ENCODE measurements at places on chromosomes 6 and 20.

DNA sequence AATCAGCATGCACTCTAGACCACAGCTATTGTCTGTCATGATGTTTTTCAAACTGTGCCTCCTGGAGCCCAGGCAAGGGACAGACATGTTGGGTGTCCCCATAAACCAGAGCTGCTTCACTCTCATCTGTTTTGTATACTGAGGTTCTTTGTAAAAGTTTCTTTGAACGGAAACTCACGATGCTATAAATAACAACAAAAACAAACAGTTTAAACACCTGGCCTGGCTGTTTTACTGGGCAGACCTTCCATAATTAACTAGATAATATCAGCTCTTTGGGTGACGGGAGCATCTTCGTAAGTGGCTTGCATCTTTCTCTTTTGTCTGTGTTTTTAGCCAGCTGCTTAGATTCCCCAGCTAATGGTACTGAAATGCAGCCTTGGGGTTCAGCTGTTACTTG lies 190.3 kb downstream of the ZDHHC14 start:
- no peak for DNase-seq

DNA sequence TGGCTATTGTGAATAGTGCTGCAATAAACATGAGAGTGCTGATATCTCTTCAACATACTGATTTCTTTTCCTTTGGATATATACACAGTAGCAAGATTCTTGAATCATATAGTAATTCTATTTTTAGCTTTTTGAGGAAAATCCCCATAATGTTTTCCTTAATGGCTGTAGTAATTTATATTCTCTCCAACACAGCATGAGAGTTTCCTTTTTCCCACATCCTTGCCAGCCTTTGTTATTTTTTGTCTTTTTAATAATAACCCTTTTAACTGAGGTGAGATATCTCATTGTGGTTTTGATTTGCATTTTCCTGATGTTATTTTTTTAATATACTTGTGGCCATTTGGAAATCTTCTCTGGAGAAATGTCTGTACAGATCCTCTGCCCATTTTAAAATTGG lies 132.6 kb downstream of the PRL start:
- no peak for DNase-seq

- DNase-seq = no peak
Observed at GRCh38 chr6:167825332-167826229, 1.1 kb upstream of the AFDN start.

GRCh38 chr6:135094403-135094821 lies 39.8 kb upstream of the HBS1L start:
- no peak for DNase-seq

DNA sequence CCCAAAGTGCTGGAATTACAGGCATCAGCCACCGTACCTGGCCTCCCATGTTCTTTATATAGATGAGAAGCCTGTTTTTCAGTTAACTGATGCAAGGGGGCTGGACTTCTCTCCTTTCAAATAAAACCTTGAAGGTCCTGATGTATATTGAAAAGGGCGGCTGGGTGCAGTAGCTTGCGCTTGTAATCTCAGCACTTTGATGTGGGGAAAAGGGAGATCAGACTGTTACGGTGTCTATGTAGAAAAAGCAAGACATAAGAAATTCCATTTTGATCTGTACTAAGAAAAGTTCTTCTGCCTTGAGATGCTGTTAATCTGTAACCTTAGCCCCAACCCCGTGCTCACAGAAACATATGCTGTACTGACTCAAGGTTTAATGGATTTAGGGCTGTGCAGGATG lies 16.1 kb upstream of the SAMHD1 start:
- no peak for DNase-seq

GRCh38 chr20:16308754-16309153 lies 264.5 kb downstream of the KIF16B start:
- DNase-seq = no peak

GRCh38 chr6:138377844-138378243 lies at the start of gene SMIM28:
Gene SMIM28, plus strand, starts transcription at chr6:138377905. Its CDS starts 168 bp downstream, at chr6:138378073.
- DNase-seq = no peak

DNA sequence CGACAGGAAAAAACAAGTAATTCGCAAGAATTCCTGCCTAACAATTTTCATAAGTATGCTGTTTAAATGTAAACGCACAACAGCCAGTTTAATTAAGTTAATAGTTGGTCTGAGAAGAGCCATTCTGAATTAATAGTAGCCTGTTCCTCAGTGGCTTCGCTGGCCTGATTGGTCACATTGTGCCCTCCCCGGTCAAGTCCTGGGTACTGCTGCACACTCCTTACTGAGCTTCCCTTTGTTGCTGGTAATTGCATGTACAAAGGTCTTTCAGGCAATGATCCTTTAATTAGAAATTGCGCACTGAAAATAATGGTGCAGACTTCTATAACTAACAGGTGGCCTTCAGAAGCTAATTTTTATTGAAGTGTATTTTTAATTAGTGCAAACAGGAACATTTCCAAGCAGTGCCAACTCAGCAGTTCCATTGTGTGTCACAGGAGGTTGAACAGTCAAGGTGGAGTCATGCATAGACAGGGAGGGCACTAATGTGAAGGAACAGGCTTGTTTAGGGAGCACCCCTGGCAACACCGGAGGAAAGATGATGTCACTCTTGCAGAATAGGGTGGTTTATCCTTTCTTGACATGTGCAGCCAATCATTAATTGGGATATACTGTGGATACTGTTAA lies 92.6 kb upstream of the SLC22A23 start:
- DNase-seq = no peak

- DNase-seq = no peak
Observed at GRCh38 chr6:10407018-10407673, 7.7 kb downstream of the TFAP2A start.

GRCh38 chr20:4820806-4821518 lies 99.3 kb downstream of the PRND start:
- no peak for DNase-seq

DNA sequence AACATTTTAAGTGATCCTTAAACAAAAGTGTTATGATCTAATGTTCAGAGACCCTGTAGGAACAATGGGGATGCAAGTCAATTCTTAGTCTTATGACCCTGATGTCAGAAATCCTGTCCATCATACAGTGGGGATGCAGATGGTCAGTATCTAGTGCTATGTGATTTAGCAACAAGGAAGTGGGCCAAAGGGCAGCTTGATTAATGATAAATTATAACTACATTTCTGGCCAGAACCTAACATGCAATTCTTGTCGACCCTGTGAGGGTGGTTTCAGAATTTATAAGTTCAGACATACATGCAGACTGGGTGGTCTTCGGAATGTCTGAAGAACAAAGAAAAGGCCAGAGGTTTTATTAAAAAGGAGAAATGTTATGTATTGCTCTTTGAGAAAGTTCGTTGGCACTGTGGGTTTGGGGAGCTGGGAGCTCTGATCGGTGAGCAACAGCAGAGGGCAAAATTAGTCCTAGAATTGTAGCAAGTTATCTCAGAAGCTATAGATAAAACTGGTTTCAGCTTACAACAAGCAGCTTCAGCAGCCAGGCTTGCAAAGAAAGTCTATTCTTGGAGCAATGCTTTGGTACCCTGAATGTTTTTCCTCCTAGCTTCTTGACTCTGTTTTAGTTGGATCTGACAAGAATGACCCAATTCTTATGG lies 50.8 kb downstream of the RPF2 start:
- no peak for DNase-seq

DNA sequence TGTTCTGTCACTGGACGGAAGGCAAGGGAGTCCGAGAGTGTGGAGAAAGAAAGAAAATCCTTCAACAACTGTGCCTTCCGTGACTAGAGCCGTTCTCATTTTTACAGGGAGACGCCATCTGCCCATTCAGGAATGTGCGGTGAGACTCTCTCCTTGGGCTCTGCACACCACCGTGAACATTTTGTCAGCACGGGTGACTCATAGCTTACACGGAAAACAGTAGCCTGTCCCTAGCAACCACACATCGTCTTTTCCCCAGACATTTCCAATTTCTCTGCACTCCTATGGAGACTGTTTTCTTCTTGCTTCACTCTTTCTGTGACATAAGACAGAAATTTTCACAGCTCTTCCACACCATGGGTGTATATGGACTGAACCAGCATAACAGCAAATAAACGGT lies 55.1 kb downstream of the TBXT start:
- DNase-seq = no peak

GRCh38 chr6:42904467-42904866 lies 11.4 kb upstream of the PTCRA start:
- no peak for DNase-seq

DNA sequence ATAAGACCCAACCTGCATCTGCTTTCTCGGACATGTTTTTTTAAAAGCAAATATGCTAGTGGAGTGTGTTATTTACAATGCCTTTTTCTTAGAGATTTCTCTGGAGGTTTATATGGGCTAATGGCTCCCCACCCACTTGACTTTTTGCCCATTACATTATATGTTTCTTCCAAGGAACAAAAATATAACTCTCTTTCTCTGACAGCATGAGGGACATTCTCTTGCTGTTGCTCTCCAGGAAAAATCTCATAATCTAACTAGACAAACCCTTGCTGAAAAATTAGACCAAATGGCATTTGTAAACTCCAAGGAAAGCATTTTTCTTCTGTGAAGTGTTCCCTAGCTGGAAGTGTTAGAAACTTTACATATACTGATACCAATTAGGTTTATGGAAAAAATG lies 213.7 kb downstream of the PRL start:
- no peak for DNase-seq

DNA sequence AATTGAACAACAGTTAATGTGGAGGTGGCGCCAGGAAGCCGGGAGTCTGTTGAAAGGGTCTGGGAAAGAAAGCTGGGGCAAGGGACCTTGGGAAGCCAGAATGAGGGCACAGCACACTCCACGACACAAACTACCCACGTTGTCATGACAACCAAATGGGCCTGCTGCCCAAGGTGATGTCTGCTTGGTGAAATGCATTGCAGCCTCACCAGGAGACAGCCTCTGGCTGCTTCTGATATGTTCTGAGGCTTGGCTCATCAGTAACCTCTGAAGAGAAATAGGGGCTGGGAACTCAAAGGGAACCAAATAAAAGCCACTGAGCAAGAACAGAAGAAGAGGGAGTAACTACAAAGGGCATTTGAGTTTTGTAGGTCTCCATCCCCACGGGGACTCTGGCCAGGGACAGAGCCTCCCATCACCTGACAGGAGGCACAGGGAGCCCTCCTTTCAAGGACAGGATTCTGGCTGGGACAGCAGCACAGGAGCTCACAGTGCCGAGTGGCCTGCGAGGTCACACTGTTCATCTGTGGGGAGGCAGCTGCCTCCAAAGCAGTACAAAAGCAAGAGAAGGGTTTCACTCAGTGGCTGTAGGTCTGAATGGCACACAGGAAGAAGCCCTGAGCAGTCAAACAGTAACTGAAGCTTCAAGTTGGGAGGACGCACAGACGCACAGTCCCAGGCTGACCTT lies 44.6 kb upstream of the KCNK16 start:
- no peak for DNase-seq

- DNase-seq = no peak
Observed at GRCh38 chr6:70310063-70310694, 7.3 kb upstream of the COL9A1 start.

GRCh38 chr6:50143011-50143719 lies 93.4 kb upstream of the DEFB112 start:
- DNase-seq = no peak

DNA sequence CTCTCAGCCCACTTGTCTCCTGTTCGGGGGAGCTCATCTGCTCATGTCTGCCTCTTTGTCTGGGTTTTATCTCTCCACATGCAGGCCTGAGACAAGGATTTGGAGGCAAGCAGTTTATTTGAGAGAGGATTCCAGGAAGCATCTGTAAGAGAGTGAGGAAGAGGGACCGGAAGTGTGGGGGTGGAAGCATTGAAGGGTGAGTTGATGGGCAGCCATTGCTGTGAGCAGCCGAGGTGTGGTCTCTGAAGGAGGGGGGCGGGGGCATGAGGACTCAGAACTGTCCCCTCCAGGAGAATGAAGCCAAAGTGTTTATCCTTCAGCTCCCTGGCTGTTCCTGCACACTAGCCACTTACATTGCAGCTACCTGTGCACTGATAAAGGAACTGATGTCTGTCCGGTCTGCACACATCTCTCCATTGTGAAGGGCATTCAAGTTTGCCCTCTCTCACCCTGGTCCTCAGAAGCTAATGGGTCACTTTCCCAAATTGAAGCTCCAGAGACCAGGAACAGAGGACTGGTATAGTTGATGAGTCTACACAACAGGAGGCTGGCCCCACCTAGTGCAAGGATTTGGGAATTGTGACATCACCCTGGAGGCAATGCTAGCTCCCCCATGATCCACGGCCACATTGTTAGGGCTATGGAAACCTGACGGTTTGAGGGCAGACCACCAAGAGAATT lies 100.5 kb upstream of the FOXA2 start:
- DNase-seq = no peak

- no peak for DNase-seq
Observed at GRCh38 chr20:35122756-35123405, 24.3 kb downstream of the EDEM2 start.

DNA sequence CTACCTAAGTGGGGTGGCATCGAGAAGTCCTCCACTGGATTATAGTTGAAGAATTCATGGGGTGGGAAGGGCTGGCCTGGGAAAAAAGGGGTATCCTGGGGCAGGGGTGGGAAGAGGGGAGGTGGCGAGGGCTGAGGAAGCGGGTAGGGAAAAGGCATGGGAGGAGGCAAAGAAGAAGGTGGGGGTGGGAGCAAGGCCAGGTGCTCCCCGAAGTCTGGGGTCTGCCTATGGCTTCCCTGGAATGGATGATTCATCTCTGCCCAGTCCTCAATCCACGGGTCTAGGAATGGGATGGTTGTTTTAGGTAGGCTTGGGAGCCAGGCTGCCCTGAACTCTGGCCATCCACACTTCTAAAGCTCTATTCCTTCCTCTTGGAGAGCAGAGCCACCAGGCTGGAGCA lies 4.4 kb downstream of the PCED1A start:
- no peak for DNase-seq

DNA sequence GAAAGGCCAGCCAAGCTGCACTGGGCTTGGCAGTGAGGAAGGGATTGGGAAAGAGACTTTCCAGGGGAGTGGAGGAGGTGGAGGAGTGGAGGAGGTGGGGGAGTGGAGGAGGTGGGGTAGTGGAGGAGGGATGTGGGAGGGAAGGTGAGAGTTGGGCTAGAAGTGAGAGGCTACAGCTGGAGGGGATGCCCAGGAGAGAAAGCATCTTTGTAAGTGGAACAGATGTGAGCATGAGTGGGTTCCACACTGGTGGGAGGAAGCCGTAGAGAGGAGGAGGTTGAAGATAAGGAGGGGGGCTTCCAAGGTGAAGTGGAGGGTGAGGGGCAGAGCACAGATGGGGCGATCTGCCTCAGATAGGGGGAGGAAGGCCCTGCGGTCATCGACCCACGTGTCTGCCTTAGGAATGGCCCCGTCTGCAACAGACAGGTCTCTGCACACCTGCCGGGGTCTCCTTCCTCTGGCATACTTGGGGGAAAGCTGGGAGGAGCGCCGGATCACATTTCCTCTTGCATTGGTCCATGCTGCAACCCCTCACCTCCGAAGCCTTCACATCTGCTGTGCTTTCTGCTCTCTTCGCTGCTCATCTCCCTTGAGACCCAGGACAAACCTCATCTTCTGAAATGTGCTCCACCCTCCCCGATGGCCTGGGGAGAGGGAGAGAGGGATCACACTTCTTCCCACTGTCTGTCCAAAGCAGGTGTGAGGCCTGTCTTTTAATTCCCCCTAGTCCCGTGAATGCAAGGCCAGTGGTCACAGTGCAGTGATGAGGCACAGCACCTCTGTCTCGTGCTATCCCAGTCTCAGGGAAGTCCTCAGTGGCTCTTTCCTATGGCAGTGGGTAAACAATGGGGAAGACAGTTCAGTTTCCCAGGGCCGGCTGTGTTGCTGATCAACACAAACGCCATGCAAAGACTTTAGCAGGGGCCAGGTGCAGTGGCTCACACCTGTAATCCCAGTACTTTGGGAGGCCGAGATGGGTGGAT lies 48.6 kb upstream of the SNX9 start:
- no peak for DNase-seq
